ENCODE measurements at places on chromosomes 6 and 20.

DNA sequence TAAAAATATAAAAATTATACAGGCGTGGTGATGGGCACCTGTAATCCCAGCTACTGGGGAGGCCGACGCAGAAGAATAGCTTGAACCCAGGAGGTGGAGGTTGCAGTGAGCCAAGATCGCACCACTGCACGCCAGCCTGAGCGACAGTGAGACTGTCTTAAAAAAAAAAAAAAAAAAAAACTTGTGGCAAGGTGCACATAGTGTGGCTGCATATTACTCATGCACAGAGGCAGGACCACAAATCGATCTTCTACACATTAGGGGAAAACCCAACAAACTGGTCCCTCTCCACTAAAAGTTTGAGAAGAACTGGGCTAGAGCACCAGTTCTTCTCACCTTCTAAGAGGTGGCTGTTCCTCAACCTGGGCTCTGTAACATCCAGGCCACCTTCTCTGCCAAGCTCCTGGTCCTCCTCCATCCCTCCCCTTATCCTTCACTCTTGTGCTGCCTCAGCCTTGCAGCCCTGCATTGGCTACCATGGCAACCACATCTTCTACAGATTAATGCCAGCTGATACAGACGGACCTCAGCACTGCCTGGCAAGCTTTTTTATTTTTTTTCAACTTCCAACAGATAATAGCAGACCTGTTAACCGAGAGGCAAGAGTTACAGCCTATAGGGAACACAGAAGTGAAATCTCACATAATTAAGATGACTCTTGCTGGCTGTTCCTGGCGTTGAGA lies 88.0 kb downstream of the ATP9A start:
- no peak for DNase-seq

GRCh38 chr20:36859700-36860330 lies 16.1 kb upstream of the TLDC2 start:
- DNase-seq = no peak

DNA sequence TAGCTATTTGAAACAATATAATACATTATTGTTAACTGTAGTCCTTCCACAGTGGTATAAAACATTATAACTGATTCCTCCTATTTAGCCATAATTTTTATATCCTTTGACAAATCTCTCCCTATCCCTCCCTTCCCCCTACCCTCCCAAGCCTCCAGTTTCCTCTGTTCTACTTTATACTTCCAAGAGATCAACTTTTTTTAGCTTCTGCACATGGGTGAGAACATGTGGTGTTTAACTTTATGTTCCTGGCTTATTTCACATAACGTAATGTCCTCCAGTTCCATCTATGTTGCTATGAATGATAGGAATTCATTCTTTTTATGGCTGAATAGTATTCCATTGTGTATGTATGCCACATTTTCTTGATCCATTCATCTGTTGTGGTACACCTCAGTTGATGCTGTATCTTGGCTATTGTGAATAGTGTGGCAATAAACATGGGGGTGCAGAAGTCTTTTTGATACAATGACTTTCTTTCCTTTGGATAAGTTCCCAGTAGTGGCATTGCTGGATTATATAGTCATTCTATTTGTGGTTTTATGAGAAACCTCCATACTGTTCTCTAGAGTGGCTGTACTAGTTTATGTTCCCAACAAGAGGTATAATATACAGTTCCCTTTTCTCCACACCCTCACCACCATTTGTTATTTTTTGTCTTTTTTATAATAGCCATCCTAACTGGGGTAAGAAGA lies 205.0 kb downstream of the KCNQ5 start:
- DNase-seq = no peak

DNA sequence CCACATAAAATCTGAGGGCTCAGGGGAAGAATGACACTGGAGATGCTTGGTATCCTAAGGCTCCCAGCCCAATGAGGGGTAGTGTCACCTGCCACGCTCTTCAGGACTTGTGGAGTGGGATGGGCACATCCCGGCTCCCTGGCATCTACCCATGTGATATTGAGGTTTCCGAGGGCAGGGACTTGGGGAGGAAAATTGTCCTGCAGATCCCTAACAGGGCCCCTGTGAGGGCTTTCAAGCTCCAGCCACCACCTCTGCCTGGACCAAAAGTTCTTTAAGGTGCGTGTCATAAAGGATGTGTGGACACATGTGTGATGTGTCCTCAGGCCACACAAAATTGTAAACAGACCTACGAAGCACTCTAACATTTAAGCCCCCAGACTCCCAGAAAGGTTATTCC lies 2.5 kb downstream of the SCML4 start:
- no peak for DNase-seq

- no peak for DNase-seq
Observed at GRCh38 chr6:151291722-151292059, 51.9 kb downstream of the AKAP12 start.
